ENCODE measurements at places on chromosomes 4 and X.
A peak's percentile ranks its signal among the peaks of the same experiment; 100 is the strongest.

DNA sequence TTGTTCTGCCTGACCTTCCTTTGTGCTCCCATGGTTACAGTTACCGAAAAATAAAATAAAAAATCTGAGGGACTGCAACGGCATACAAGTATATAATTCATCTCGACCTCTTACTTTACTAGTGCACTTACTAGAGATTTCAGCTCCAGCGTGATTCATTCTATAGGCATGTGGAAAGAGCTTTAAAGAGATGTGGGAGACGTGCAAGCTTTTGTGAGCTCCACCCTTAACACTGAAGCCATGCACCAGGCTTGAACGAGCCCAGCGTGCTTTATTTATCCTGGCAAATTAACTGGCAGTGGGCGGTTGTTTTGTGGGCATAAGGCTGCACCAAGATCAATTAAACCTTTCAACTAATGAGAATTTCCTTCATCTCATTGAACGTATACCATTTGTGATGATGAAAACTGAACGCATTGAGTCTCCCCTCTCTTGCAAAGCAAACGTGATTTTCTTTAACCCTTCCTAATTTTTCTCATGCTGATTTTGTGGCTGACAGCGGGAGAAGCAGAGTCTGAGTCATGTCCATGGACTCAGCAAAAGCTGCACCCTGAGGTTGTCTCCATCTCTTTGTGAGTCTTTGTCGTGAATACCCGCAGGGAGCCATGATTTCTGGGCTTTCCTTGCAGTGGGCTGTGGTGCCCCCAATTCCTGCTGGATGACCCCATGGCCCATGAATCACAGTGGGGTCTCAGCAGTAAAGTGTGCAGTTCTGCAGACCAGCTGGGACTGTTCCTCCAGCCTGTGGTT is 60.1 kb downstream of the MXRA5 start:
- peak; percentile 27 for ATAC-seq

- ATAC-seq = no peak
Observed at GRCh38 chr4:159117968-159118367, 15.1 kb downstream of the RAPGEF2 start.

DNA sequence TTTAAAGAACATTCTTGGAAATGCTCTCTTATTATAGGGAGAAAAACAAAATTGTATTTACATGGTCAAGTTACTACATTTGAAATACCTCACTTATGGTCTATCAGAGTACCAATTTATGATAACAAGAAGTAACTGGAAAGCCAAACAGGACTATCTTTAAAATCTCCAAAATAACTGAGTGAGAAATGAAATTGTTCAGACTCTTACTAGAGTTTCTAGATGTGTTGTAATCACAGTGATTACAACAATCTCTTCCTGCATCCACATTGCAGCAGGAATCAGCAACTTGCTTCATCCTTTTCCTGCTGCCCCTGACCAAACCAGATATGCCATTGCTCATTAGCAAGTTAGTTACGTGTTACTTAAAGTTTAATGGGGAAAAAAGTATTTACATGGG is 245.2 kb upstream of the SMIM31 start:
- no peak for ATAC-seq

- no peak for ATAC-seq
Observed at GRCh38 chrX:137545711-137546651, 19.9 kb upstream of the ZIC3 start.

- no peak for ATAC-seq
Observed at GRCh38 chr4:10623241-10623640, 61.3 kb downstream of the CLNK start.

GRCh38 chrX:3638280-3638873 is 75.1 kb downstream of the PRKX start:
- ATAC-seq = peak; percentile 36

GRCh38 chr4:2963966-2964471 is 648 bp downstream of the GRK4 start:
- ATAC-seq = peak; percentile 56

- no peak for ATAC-seq
Observed at GRCh38 chrX:2642791-2643190, 48.3 kb upstream of the CD99 start.

DNA sequence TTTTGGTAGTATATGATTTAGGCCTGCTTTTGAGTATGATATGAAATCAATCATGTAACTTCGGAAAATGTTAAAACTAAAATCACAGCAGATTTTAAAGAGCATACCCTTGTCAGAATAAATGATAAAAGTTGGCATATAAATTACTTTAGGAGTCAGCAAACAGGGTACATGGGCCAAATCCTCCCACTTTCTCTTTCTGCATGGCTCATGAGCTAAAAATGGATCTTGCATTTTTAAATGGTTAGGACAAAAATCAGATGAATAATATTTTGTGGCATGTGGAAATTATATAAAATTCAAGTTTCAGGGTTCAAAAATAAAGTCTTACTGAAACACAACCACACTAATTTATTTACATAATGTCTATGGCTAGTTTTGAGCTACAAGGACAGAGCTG is 214.9 kb downstream of the GASK1B start:
- no peak for ATAC-seq

DNA sequence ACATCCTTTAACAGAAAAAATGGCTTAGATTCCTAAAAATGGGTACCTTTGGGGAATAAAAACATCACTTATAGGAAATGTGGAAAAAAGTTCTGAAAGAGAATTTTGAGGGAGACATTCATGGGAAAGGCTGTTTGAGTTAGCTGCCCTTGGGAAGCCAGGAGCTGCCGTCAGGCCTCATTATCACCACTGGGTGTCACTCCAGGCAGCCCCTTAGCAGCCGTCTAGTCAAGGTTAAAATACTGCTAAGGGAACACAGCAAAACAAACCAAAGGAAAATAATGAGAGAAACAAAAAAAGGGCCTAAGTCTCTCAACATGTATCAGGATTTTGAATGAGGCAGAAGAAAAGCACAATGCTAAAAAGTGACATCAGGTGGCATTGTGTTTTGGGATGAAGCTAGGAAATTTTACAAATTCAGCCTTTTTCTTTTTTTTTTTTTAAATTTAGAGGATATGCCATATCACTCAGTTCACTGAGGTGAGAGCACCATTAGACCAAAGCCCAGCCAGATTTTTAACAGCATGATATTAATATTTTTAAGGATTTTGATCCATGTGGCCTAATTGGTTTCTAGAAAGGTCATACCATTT is 235.3 kb downstream of the GPAT3 start:
- ATAC-seq = peak; percentile 87

GRCh38 chrX:6226596-6227452 is 1.8 kb downstream of the NLGN4X start:
- peak; percentile 66 for ATAC-seq

GRCh38 chrX:45972636-45973035 is 572.6 kb downstream of the ZNF674 start:
- no peak for ATAC-seq

DNA sequence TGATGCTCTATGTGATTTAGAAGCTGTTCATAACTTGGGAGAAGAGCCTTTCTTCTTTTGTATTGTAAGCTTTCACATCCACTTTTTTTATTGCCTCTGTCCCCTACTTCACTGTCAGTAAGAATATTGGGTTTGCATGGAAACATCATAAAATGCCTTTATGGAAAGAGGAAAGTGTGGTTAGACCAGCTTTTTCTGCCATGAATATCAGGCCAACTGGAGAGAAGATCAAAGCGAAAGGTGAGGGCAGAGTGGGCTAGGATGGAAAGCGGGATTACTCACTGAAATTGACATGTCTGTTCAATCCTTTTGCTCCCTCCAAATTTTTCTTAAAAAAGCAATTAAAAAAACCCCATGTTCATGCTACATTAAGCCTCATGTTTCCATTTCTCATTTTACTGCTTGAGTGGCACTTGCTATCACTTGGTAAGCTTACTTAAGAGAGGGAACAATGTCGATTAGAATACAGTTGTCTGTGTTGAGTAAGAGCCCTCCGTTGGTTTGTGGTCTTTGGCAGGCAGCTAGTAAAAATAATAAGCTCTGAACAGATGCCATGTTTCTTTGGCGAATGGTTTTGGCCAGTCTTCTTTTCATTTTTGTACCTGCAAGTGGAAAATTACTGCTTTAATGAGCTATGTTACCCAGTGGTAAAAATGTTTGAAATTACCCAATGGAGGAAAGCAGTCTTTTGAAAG is 35.9 kb downstream of the SUPT20HL1 start:
- ATAC-seq = no peak
